Stimulated activated CD8-positive, alpha-beta memory T cell treated with anti-CD3 and anti-CD28 coated beads, Interleukin-15, amount 100 ng/mL, for 4 hours (primary cell): ENCODE measurements at places on chromosomes 1 and 21.

GRCh38 chr21:30072496-30072895, 94.1 kb downstream of the CLDN17 start:
- DNase-seq: no peak

- DNase-seq: no peak
Observed at GRCh38 chr1:154953611-154954038, 2.3 kb downstream of the PBXIP1 start.

- DNase-seq: no peak
Observed at GRCh38 chr1:25118546-25118945, 113.8 kb downstream of the SYF2 start.

- no peak for DNase-seq
Observed at GRCh38 chr1:71667216-71667615, 586.4 kb upstream of the ZRANB2 start.

DNA sequence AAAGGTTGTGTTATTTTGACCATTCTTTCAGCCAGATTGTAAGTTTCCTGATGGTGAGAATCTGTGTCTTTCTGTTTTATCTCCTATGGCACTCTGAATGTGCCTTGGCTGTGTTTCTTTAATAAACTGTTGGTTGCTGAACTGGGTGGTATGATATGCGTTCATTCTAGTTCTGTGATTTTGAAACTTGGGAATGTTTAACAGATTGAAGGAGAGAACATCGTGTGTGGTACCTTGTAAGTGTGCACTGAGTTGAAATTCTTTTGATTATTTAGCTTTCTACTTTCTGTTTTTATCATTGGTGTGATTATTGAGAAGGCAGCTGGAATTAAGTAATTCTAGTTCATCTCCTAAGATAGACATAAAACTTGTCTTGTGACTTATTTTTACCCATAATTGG, 4.6 kb downstream of the BACH1 start:
- DNase-seq: no peak

GRCh38 chr1:109620401-109620791, 759 bp downstream of the AMPD2 start:
- DNase-seq: no peak

DNA sequence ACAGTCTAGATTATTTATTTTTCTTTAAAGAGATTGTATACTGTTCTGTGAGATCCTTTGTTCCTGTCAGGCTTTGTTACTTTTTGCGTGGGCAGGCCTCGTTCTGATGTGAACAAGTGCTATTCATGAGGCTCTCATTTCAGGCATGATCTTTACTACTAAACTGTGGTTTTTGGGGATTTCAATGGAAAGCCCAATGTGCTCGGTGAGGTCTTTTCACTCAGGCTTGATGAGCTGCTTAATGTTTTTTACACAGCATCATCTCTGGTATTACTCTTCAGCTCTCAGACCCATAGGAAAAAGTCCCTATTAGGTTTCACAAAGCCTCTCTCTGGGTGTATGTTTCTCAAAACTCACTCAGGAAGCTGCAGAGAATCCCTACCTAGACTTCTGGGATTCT, 419.4 kb downstream of the GPATCH2 start:
- no peak for DNase-seq

GRCh38 chr1:88640060-88640459, 44.0 kb upstream of the PKN2 start:
- DNase-seq: no peak

- DNase-seq: no peak
Observed at GRCh38 chr1:12649971-12650421, 6.1 kb downstream of the AADACL4 start.

- no peak for DNase-seq
Observed at GRCh38 chr1:190289897-190290296, 187.8 kb downstream of the BRINP3 start.

GRCh38 chr1:166128195-166128594, 38.6 kb downstream of the FAM78B start:
- DNase-seq: no peak

DNA sequence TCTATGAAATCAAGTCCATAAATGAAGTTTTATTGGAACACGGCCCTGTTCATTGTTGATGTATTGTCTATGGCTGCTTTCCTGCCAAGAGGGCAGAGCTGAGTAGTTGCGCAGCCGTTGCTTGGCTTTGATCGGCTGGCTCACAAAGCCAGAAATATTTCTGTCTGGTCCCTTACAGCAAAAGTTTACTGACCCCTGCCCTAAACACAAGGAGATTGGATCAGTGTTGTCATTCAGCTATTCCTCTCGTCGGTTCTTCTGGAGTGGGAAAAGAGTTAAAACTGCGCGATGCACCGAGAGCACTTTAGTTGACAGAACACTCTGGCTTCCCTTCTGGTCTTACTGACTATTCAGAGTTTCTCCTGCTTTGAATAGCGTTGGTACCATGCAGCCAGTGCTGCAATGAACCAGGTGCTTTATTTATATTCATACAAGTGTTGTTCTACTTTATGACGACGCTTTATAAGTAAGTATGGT, 868 bp downstream of the ZBTB40 start:
- no peak for DNase-seq

GRCh38 chr1:48035371-48036141, 38.4 kb upstream of the TRABD2B start:
- DNase-seq: no peak

GRCh38 chr1:26942656-26943055, 17.6 kb downstream of the KDF1 start:
- no peak for DNase-seq

GRCh38 chr21:42939582-42940413, 14.4 kb upstream of the ERVH48-1 start:
- no peak for DNase-seq

DNA sequence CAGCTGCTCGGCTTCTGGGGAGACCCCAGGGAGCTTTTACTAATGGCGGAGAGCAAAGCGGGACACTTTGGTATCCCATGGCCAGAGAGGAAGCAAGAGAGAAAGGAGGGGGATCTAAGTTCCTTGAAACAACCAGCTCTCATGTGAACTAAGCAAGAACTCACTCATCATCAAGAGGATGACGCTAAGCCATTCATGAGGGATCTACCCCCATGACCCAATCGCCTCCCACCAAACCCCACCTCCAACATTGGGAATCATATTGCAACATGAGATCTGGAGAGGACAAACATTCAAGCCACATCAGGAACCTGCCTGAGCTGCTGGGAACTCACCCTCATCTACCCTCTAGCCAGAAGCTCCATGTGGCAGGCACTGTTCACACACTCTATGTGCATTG, 372.1 kb upstream of the RUNX1 start:
- DNase-seq: no peak

DNA sequence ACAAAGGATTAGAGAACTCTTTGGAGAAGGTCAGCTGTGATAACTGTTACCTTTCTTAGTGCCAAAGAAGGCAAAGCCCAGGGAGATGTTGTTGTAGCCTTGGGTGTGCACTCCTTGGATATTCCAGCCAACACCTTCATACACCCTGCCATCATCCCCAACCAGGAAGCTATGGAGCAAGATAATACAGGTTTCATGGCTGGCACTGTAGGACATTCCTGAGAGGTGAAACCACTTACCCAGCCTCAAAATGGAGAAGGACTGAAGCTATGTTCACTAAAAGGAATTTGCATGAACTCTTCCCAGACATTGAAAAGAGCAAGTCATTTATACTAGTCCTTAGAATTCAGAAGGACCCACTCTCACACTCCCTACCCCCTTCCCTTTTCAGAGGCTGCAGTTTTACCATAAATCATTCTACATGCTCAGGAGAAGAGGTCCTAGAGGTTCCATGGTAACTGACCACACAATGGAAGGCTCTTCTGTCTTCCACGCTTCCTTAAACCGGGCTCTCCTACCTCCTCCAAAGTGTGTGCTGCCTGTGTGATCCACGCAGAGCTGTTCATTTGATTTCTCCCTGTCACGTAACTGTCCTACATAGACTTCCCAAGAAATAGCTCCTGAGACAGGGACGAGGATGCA, 5.5 kb downstream of the PGLYRP4 start:
- no peak for DNase-seq

GRCh38 chr21:35366394-35367080, 317.4 kb upstream of the RUNX1 start:
- no peak for DNase-seq

DNA sequence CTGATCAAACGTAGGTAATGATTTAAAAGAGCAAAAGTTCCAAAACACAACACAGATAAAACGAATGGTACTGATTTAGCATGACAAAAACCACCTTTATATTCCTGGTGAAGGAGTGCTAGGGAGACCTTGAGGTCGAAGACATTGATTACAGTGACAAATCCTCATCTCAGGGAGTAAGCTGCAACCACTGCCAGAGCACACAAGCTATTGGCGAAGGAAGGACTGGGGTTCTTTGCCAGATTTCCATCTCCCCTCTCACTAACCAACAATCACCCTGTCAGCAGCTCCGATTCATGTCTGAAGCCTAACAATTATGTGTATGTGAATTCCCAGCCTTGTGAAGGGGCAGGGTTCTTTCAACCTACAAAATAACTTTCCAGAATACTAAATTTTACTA, 40.2 kb upstream of the DMRTB1 start:
- DNase-seq: no peak

DNA sequence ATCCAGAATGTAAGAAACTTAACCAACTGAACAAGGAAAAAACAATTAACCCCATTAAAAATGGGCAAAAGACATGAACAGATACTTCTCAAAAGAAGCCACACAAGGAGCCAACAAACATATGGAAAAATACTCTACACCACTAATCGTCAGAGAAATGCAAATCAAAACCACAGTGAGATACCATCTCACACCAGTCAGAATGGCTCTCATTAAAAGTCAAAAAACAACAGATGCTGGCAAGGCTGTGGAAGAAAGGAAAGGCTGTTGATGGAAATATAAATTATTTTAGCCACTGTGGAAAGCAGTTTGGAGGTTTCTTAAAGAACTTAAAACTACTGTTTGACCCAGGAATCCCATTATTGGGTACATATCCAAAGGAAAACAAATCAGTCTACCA, 51.2 kb downstream of the RGS4 start:
- no peak for DNase-seq

DNA sequence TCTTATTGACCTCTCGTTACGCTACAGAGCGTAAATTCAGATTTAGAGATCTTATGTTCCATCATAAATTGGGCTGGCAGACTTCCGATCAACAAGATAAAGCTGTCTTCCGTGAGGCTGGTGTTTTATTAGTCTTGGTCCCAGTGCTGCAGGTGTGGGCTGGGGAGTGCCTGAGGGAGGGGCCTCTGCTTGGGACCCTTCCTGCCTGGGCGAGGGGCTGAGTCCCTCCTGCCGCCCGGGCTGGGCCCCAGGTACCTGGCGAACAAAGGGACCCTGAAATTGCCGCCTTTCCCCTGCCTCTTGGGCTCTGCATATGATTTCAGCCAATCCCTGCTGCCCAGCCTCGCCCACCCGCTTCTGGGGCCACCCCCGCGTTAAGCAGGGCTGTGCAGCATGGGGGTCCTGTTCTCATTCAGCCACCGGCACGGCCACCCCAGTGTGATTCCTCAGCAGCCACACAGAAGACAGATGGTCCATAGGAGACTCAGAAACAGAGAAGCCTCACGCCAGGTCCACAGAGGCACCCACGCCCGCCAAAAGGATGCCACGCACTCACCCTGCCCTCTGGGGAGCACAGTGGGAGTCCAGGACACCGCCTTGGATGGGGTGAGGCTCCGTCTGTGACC, 6.1 kb upstream of the SAMD11 start:
- DNase-seq: no peak

GRCh38 chr1:23727362-23727811, 15.9 kb upstream of the ELOA start:
- no peak for DNase-seq

- DNase-seq: no peak
Observed at GRCh38 chr1:158248118-158248517, 6.1 kb upstream of the CD1A start.

DNA sequence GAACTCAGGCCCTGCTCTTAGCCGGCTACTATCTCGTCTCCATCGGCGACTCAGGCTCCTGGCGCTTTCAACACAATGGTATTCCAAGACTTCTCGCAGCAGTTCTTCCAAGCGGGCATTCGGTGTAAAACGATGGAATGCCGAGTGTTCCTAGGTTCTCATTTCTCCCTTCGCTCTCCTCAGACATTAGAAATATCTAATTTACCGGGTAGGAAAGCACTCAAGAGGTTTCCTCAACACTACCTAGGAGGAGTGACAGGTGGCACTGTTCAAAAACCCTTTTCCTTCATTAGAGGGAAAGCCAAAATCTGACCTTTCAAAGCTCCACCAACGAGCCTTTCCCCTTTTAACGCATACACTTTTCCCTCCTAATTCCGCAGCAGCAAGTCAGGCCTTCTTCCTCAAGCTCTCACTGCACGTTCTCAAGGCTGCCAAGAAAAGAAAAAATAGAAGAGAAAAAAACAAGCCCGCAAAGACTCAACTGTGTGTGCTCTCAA, 601 bp downstream of the UBE2G2 start:
- DNase-seq: no peak

GRCh38 chr1:198423673-198424072, 116.8 kb downstream of the ATP6V1G3 start:
- no peak for DNase-seq

GRCh38 chr1:177256153-177257075, 85.7 kb downstream of the BRINP2 start:
- no peak for DNase-seq

GRCh38 chr1:15835205-15835740, 12.2 kb upstream of the SPEN start:
- no peak for DNase-seq

DNA sequence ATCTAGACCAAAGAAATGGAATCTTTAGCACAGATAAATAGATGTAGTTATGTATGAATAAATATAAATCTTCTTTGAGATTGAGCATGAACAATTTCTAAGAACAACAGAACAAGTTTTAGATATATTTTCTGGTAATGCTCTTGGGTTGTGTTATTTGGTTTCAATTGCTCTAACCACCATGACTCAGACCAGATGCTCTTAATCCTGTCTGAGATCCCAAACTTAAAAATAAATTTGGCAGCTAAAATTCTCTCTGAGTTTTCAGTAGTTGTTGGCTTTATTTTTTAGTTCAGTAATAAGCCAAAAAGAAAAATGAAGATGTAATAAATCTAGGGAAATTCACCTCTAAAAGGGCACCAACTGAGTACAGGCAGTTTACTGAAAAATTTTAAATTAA, 1693.4 kb downstream of the NCAM2 start:
- DNase-seq: no peak

GRCh38 chr1:235971571-235972310, 93.1 kb downstream of the NID1 start:
- DNase-seq: peak; percentile 70
